A549 treated with dexamethasone at 1 μM for 4 hours (cell line): ENCODE measurements at places on chromosomes 5 and 9. TPM values are rescaled to one million over a fixed set of nuclear protein-coding genes. Genes with fewer than 3 reads are reported as not detected.

Gene FOXI1
- not detected in 5 replicates for total RNA-seq

Gene CAVIN4
- 0.26 to 0.47 TPM (median 0.39 TPM) in 5 replicates for total RNA-seq

Gene GPSM1
- total RNA-seq = 8.7 to 15.4 TPM (median 13.6 TPM) in 5 replicates

Gene CXXC5
- total RNA-seq = 10.2 to 15.8 TPM (median 14.6 TPM) in 5 replicates

Gene C5orf52
- total RNA-seq = not detected in 5 replicates

Gene CD74
- 0.14 TPM in 2 of 5 replicates, not detected in the others for total RNA-seq
